Activated CD4-positive, alpha-beta memory T cell treated with anti-CD3 and anti-CD28 coated beads, Interleukin-2, amount 10 ng/mL, durations not matched to agents 7 days and 5 days (primary cell): ENCODE measurements at places on chromosomes 1 and 21. TPM values are rescaled to one million over a fixed set of nuclear protein-coding genes. Genes with fewer than 3 reads are reported as not detected.
A peak's percentile ranks its signal among the peaks of the same experiment; 100 is the strongest.

GRCh38 chr1:6200188-6200809, 904 bp upstream of the RPL22 start:
- no peak for DNase-seq
- no peaks in the 10 kb centered on the region for H3K27me3 ChIP-seq
- H3K27ac ChIP-seq: peak overlapping the region; percentile 74

DNA sequence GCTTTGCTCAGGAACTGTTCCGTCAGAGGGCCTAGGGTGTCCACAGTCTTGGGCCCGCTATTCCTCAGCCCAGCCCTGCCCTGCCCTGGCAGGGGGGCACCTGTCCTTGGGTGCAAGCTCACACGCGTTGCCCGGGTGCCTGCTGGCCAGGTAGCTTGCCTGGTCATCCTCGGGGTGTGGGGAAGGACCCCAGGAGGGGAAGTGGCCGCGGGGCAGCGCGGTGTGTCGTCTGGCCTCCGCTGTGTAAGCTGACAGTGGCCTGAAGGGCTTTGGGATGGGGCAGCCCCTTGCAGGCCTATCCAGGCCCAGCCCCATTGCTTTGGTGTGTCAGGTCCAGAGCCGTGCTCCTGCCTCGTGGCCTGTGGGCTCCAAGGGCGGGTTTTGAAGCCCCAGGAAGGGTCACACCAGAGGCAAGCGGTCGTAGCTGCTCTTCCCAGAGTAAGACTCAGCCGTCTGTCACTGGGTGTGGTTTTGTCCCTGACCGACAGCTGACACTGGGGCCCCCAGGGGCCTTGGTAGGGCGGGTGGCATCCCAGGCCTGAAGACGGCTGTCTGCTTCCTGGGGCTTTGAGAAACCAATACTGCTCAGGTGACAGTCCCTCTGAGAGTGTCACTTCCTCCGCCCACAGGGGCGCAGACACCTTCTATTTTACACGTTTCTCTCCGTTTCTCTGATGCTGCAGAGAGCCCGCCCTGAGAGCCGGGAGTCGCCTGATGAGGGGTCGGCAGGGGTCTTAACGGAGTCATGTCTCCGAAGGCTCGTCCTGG, 72.1 kb downstream of the SKI start:
- peaks cover 25% of the 10 kb centered on the region for H3K36me3 ChIP-seq
- peak; percentile 86 for DNase-seq
- H3K27me3 ChIP-seq: no peaks in the 10 kb centered on the region
- H3K4me1 ChIP-seq: peaks cover 74% of the 10 kb centered on the region
- H3K27ac ChIP-seq: peak overlapping the region; percentile 97

DNA sequence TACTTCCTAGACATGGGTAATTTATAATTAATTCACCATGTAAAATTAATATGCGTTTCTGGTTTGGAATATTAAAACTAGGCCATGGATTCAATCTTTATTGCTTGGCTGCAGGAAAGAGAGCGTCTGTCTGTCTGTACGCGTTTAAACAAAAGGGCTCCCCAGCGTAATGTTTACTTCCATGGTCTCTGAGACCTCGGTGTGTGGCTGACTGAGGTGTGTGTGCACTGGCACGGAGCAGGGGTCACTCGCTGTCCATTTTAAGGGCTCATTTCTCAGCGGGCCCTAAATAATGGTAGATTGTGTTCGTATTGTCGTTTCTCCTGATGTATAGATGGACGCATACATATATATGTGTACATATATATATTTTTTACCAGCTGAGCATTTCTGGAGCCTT, 119.6 kb downstream of the ATG4C start:
- H3K27me3 ChIP-seq: no peaks in the 10 kb centered on the region
- DNase-seq: no peak
- H3K36me3 ChIP-seq: no peaks in the 10 kb centered on the region
- peaks cover 2% of the 10 kb centered on the region for H3K4me1 ChIP-seq
- no peak overlapping the region for H3K27ac ChIP-seq
- H3K4me3 ChIP-seq: no peak overlapping the region

DNA sequence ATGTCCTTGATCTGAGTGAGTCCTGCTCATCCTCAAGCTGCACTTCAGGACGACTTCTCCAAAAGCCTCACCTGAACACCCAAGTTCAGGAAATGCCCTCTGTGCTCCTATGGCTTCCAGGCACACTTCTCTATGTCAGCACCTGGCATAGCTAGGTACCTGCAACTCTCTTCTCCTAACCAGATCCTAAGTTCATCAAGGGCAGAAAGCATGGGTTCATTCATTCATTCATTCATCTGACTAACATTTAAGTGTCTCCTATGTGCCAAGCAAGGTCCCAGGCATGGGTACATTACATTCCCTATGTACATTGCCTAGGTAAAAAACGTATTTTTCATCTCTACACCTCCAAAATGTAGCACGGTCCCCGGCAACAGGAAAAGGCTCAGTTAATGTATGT, 4.0 kb downstream of the RGS8 start:
- no peak overlapping the region for H3K27ac ChIP-seq
- H3K36me3 ChIP-seq: no peaks in the 10 kb centered on the region
- no peak overlapping the region for H3K4me3 ChIP-seq
- peaks cover 28% of the 10 kb centered on the region for H3K4me1 ChIP-seq

DNA sequence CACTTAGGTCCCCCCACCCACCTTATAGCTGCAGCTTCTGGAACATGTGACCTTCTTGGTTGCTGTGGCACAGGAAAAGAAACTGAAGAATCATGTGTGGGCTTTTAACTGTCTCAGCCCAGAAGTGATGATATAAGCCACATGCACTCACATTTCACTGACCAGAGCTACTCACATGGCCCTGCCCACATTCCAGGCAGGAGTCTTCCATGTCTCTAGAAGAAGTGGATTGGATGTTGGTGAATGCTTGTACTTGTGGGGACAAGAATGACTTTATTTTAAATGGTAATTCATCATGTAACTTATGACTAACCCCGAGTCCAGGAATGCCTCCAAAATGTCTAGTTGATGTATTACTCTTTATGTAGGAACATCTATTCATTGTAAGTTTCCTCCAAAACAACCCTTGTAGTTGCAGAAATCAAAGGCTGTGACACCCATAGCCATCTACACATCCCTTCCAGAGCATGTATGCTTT, 15.8 kb upstream of the CAMK1G start:
- no peak overlapping the region for H3K4me3 ChIP-seq
- DNase-seq: no peak
- no peaks in the 10 kb centered on the region for H3K36me3 ChIP-seq

DNA sequence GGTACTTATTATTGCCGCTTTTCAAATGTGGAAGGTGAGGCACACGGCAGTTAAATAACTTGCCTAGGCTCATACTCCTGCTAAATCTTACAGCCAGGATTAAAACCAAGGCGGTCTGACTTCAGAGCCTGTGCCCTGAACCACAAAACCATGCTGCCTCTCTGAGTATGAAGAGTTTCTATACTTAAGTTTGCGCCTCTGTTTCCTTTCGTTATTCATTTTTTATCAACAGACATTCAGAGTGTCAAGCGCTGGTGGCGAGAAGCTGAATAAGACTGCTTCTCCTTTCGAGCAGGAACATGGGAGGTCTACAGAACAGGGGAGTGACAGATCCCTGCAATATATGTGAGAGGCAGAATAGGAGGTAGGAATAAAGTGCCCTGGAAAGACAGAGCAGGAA, 96.0 kb upstream of the DUSP10 start:
- peaks cover 56% of the 10 kb centered on the region for H3K4me1 ChIP-seq
- no peaks in the 10 kb centered on the region for H3K36me3 ChIP-seq
- H3K4me3 ChIP-seq: peak overlapping the region; percentile 22
- H3K27me3 ChIP-seq: no peaks in the 10 kb centered on the region
- peak overlapping the region; percentile 41 for H3K27ac ChIP-seq

DNA sequence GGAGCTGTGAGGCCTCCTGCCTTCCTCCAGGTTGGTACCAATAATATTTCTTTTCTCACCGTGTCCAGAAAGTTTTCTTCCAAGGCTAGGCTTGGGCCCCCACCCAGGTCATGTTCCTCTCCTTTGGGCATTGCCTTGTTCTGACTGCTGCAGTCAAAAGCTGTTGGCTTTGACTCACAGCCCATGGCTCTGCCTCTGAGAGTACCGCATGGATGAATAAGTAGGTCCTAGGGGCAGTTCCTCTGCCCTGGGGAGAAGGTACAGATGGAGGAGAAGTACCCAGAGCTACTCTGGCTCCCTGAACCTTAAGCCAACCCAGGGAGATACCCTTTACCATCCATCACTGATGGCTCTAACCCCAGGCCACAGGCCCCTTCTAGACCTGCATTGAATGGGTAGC, 115.0 kb downstream of the NAV1 start:
- peaks cover 29% of the 10 kb centered on the region for H3K27me3 ChIP-seq
- DNase-seq: no peak
- no peak overlapping the region for H3K27ac ChIP-seq
- no peak overlapping the region for H3K4me3 ChIP-seq
- no peaks in the 10 kb centered on the region for H3K36me3 ChIP-seq
- no peaks in the 10 kb centered on the region for H3K4me1 ChIP-seq

- H3K27me3 ChIP-seq: no peaks in the 10 kb centered on the region
- H3K4me3 ChIP-seq: no peak overlapping the region
- peaks cover 3% of the 10 kb centered on the region for H3K4me1 ChIP-seq
- H3K36me3 ChIP-seq: peaks cover 66% of the 10 kb centered on the region
Observed at GRCh38 chr1:206482611-206483010, 12.3 kb downstream of the IKBKE start.

DNA sequence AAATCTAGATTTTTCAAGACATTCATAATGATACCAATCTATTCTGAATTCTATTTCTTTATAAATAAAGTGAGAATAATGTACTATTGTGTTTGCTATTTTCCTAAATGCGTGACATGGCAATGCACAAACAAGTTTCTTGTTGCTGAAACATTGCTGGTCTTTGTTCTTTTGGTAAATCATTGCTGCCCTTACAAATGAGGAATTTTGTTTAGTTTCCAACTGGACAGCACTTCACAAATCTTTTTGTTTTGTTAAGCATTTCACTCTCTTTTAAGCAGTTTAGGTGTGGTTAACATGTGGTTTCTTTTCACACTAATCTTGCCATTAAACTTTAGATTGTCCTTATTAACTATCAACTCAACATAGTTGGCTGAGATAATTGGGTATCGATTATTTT, 94.6 kb downstream of the LRRC7 start:
- no peaks in the 10 kb centered on the region for H3K36me3 ChIP-seq
- H3K27me3 ChIP-seq: no peaks in the 10 kb centered on the region
- no peak overlapping the region for H3K4me3 ChIP-seq

DNA sequence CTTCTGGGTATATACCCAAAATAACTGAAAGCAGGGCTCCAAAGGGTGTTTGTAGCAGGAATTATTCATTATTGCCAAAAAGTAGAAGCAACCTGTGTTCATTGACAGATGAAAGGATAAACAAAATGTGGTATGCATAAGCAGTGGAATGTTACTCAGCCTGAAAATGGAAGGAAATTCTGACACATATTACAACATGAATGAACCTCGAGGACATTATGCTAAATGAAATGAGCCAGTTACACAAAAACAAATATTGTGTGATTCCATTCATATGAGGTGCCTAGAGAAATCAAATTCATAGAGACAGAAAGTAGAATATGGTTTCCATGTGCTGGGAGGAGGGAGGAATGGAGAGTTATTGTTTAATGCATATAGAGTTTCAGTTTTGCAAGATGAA, 86.3 kb upstream of the ARTN start:
- no peak overlapping the region for H3K4me3 ChIP-seq
- no peak overlapping the region for H3K27ac ChIP-seq
- no peaks in the 10 kb centered on the region for H3K27me3 ChIP-seq

- H3K27ac ChIP-seq: no peak overlapping the region
- H3K4me3 ChIP-seq: no peak overlapping the region
- DNase-seq: no peak
- no peaks in the 10 kb centered on the region for H3K27me3 ChIP-seq
- H3K4me1 ChIP-seq: peaks cover 4% of the 10 kb centered on the region
Observed at GRCh38 chr1:183522104-183522503, 49.8 kb downstream of the SMG7 start.

DNA sequence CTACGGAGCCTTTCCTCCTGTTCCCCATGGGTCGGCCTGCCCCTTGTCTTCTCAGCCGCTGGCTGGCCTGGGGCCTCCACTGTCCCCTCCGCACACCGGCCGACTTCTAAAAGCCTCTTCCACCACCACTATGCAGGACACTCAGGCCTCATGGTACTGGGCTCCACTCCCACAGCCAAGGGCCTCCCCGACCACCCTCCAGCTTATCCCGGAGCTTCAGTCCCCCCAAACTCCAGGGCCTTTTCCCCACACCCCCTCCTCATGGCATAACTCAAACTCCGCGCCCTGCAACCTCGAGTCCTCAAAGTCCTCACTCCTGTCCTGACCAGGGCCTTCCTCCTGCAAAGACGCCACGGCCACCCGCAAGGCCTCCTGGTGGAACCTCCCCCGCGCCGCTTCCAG, 2.0 kb downstream of the LRRC41 start:
- peak overlapping the region; percentile 95 for H3K4me3 ChIP-seq
- H3K27ac ChIP-seq: peak overlapping the region; percentile 95
- no peak for DNase-seq
- H3K4me1 ChIP-seq: peaks cover 30% of the 10 kb centered on the region

- H3K36me3 ChIP-seq: no peaks in the 10 kb centered on the region
- no peaks in the 10 kb centered on the region for H3K27me3 ChIP-seq
- DNase-seq: no peak
- H3K4me1 ChIP-seq: no peaks in the 10 kb centered on the region
Observed at GRCh38 chr1:72064196-72065075, 217.9 kb downstream of the NEGR1 start.

DNA sequence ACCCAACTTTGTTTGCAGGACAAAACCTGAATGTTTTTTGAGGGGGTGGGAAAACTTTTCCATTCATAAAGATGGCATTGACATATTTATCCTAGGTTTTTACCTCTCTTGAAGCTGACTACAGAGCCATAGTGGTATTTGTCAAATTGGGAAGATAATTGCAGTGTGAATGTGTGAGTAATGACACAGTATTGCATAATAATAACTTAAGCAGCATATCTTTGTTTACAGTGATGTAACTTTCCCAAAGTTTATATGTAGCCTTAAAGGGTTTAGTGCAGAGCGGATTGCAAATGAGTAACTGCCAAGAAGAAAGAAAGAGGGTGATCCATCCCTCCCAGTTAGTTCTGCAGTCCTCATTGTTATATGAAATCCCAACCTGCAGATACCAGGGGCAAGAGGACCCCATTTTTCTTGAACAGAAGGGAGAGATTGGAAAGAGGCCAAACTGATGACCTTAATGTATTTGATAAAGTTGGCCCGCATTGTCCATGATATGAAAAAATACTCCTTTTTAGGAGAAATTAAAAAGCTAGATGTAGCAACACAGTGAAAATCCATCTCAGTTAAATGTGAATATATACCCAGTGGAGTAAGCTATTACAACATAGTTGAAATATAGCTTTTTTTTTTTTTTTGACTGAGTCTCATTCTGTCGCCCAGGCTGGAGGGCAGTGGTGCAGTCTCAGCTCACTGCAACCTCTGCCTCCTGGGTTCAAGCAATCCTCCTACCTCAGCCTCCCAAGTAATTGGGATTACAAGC, 23.7 kb upstream of the NFIA start:
- H3K4me3 ChIP-seq: no peak overlapping the region
- no peaks in the 10 kb centered on the region for H3K36me3 ChIP-seq
- peaks cover 24% of the 10 kb centered on the region for H3K4me1 ChIP-seq
- DNase-seq: no peak
- no peak overlapping the region for H3K27ac ChIP-seq
- peaks cover 46% of the 10 kb centered on the region for H3K27me3 ChIP-seq

- H3K4me1 ChIP-seq: peaks cover 3% of the 10 kb centered on the region
- no peak overlapping the region for H3K27ac ChIP-seq
- H3K36me3 ChIP-seq: no peaks in the 10 kb centered on the region
Observed at GRCh38 chr1:171909711-171910110, 68.4 kb downstream of the DNM3 start.

- H3K36me3 ChIP-seq: no peaks in the 10 kb centered on the region
- no peak overlapping the region for H3K4me3 ChIP-seq
- H3K4me1 ChIP-seq: no peaks in the 10 kb centered on the region
- DNase-seq: no peak
Observed at GRCh38 chr1:14499312-14500040, 99.0 kb upstream of the KAZN start.

The RHD gene
- total RNA-seq: not detected

The ARV1 gene
- total RNA-seq: 13.2 TPM

The PRCC gene
- total RNA-seq: 61.6 TPM
